Stimulated activated CD4-positive, alpha-beta T cell treated with anti-CD3 and anti-CD28 coated beads, Interleukin-4, amount 100 ng/mL, for 24 hours (primary cell): ENCODE measurements at places on chromosomes 3 and 15.

- no peak for DNase-seq
Measured at GRCh38 chr3:116863822-116864589, 154.4 kb downstream of the TUSC7 start.

DNA sequence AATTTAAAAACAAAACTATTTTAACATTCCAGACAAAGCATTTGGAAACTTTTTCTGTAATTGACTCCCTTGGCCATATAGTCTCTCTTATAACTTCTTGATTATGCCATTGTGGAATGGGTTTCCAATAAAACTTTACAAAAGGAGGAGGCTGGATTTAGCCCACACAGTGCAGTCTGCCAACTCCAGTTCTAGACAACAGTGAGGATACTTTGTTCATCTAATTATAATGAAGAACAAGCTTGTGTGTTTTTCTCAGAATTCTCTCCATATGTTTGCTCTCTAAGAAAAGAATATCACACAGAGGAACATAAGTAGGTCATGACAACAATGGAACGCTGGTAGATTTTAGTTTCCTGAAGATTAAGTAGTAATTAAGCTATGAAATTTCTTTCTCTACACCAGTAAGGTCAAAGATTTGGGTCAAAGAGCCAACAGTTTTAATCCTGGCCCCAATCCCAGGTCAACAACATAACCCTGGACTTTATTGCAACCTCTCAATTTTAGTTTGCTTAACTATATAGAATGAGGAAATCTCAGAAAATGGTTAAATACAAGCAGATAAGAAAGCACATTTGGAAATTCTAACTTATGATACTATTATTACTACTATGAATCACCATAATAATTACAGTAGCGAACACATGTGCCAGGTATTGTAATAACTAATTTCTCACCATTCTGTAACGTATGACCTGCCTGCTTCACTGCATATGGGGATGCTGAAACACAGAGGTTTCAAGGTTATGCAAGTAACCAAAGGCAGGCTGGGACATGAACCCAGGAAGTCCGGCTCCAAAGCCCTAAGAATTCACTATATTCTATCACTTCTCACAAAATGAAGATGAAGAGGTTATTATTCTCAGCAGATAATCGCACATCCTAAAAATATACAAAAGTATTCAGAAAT, 65.7 kb downstream of the TJP1 start:
- DNase-seq = no peak

GRCh38 chr15:25058080-25058785, 103.4 kb downstream of the SNRPN start:
- DNase-seq = no peak

GRCh38 chr3:138509586-138509985, 75.2 kb downstream of the ESYT3 start:
- no peak for DNase-seq

GRCh38 chr15:80536231-80536630, 132.0 kb downstream of the ARNT2 start:
- no peak for DNase-seq
